AG09309 (cell line): ENCODE measurements at places on chromosomes 1 and 21.

GRCh38 chr1:56696663-56697062, 51.5 kb downstream of the PRKAA2 start:
- DNase-seq: no peak

DNA sequence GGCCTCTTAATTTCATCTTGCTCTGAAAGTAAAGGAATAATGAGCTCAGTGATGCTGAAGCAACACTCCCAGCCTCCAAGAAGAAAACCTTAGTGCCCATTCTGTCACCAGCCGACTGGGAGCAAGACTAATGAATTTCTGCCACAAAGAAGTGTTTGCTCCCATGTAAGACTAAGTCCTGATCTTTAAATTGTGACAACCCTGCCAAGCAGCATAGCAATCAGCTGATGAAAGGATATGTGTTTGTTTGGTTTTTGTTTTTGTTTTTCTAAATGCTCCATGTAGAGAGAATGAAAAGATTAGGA, 113.7 kb upstream of the PALMD start:
- no peak for DNase-seq

DNA sequence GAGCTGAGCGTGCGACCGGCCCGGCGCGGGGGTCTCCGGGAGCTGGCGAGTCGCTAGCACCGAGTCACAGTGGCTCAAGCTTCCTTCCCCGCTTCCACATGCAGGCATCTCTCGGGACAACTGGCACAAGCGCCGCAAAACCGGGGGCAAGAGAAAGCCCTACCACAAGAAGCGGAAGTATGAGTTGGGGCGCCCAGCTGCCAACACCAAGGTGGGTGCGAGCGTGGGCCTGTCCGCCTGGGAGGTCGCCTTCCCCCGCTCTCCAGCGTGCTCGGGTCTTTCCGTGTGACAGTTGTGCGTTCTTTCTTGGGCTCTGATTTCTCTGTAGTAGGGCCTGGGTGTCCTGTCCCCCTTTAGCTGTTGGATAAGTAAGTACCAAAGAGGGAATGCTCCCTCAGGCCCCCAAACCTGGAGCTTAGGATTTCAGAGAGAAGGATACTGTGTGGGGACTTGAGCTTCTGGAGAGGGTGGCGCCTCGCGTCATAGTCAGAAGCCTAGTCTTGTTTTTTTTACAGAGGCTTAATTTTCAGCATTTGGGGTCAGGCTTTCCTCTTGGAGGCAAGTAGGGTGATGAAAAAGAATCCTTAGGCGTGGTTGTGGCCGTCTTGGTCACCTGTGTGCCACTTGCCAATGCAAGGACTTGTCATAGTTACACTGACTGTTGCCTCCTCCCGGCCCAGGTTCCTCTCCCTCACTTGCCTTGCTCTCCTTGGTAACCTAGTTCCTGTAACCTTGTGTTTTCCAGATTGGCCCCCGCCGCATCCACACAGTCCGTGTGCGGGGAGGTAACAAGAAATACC, 790 bp downstream of the RPS8 start:
- DNase-seq: no peak

- DNase-seq: no peak
Measured at GRCh38 chr1:75615613-75616435, 4.9 kb upstream of the SLC44A5 start.

GRCh38 chr1:15426492-15427279, 11.6 kb upstream of the CTRC start:
- no peak for DNase-seq
